ENCODE measurements at places on chromosomes 13 and 19.

DNA sequence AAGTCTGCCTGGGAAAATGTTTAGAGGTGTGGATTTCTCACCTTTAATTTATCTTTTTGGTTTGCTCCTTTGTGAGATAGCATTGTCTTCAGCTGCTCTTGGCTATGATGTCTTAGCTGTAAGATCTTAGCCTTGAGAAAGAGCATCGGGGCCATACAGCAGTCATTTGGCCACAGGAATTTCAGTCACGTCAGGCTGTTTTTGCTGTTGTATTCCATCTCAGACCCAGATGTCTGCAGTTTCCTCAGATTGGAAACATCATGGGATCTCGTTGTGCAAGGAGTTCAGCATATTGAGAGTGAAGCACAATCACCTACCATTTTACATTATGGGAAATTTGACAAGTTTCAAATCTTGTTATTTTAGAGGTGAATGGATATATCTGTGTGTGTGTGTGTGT is 89.3 kb upstream of the C1QTNF9B start:
- DNase-seq, result no peak

DNA sequence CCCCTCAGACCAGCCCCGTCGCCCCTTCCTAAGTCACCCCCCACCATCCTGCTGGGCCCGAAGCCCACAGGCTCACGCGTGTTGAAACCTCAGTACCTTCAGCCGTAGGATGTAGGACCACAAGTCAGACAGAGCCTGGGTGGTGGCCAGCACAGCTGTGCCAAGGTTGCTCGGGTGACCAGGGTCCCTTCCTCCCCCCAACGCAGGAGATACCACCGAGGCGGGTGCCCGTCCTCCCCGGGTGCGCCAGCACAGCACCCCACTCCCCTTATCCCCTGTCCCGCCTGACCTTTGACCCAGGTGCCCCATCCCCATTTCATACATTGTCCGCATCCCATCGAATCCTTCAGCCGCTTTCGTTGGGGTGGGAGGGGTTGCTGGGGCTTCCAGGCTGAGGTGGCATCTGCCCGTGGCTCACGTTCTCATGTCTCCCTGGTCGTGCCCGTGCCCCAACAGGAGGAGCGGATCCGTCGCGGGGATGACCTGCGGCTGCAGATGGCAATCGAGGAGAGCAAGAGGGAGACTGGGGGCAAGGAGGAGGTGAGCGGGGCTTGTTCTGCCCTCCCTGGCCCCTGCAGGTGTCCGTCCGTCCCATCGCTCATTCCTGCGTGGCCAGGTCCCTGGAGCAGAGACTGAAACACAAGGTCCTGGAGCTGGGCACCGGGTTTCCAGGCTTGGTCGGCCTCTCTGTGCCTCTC is 14.5 kb downstream of the EPN1 start:
- DNase-seq, result no peak

GRCh38 chr13:47277774-47278173 is 380.9 kb upstream of the HTR2A start:
- DNase-seq, result no peak

DNA sequence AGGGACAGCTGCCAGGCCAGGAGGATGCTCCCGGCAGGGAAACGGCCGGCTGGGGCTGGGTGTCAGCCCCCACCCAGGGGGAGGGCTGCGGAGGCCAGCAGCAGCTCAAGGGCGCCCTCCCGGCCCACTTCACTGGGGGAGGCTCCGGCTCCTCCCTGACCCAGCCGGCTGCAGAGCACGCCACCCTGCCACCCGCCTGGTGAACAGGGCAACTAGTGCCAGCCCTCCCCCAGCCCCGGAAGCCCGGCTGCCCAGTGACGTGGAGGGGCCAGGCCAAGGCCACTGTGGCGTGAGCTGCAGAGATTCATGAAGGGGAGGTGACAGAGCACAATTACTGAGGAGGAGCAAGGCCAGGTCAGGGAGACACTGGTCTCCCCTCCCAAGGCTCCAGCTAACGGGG is 14.7 kb downstream of the REXO1 start:
- no peak for DNase-seq

- no peak for DNase-seq
Observed at GRCh38 chr13:27398360-27398759, 26.1 kb upstream of the GTF3A start.

DNA sequence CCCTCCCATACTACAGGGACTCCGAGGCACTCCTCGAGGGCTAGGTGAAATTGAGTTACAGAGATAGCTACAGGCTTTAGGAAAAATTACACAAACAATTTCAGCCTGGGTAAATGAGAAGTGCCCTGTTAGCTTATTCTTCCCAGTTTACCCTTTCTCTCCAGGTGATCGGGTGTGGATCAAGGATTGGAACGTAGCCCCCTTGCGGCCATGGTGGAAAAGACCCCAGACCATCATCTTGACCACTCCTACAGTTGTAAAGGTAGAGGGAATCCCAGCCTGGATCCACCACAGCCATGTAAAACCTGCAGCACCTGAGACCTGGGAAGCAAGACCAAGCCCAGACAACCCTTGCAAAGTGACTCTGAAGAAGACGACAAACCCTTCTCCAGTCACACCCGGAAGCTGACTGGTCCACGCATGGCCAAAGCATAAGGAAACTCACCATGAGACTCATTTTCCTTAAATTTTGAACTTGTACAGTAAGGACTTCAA is 600.6 kb downstream of the UQCRFS1 start:
- no peak for DNase-seq

DNA sequence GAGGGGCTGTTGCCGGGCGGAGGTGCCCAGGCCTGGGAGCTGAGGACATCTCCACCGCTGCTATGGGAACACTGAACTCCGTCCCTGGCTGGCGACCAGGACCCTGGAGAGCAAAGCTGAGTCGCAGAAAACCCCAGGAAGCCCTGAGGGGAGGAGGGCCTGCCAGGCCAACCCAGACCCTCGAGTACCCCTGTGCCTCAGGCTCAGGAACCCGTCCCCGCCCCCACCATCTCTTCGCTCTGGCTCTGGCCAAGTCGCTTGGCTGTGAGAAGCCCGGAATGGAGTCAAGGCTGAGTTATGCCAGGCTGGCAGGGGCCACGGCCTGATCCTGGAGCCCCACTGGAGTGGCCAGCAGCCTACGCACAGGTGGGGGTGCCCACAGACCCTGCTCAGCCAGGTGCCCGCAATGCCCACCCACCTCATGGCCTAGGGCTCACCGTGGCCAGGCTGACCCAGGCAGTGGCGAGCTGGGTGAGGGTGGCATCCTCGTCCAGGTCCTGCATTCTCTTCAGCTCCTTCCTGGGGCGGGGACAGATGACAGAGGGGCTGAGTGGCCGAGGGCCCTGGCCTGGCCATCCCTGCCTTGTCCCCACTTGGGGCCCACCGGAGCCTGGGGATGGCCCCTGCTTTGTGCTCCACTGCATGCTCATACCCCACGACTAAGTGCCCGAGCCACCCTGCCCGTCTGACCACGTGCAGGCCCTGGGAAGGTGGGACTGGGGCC is 8.5 kb upstream of the CERS1 start:
- DNase-seq, result no peak

GRCh38 chr19:5042556-5042955 is 73.6 kb downstream of the KDM4B start:
- DNase-seq, result no peak

DNA sequence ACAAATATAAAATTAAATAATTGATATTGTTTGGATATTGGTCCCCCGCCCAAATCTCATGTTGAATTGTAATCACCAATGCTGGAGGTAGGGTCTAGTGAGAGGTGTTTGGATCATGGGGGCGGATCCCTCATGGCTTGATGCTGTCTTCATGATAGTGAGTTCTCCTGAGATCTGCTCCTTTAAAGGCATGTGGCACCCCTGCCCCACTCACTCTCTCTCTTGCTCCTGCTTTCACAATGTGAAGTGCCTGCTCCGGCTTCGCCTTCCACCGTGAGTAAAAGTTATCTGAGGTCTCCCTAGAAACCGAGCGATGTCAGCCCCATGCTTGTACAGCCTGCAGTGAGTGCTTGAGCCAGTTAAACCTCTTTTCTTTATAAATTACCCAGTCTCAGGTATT is 248.2 kb downstream of the PCDH9 start:
- DNase-seq, result no peak

- DNase-seq, result no peak
Observed at GRCh38 chr19:13952931-13953531, 722 bp downstream of the DCAF15 start.

- DNase-seq, result no peak
Observed at GRCh38 chr19:1294688-1295087, 9.0 kb downstream of the EFNA2 start.

- no peak for DNase-seq
Observed at GRCh38 chr19:35977446-35978222, 17.4 kb upstream of the SDHAF1 start.

DNA sequence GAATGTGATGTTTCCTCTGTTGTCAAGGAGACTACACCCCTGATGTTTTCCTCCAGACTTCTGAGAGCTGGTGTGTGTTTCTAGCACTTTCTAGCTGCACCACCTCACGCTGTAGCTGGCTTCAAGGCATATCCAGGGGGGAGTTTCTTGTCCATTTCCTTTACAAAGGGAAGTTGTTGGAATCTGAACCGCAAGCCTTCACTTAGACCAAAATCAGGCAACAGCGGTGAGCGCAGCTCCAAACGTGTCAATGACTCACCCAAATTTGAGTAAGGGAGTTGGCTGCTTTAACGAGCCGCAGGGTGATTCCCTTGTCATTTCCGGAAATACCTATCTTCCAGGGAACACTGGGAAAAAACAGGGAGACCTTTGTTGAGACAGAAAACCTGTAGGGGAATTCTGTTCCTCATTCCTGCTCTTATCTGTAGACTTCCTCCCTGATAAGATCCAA is 2.5 kb downstream of the LDLR start:
- DNase-seq, result no peak

DNA sequence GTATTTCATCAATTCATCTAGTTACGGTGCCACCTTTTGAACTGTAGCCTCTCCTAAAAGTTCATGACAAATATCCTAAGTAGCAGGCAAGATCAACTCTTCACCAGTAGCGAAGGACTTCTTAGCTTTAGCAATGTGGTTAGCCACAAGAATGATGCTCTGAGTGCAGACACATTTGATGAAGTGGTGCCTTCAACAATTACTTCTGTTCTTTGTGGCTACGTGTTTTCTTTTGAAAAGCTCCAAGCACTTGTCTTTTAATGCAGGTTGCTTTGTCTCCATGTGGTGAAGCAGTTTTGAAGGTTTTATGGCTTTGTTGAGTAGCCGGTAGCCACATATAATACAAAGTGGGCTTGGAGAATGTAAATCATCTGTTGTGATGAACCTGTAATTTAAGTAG is 194.7 kb downstream of the B3GLCT start:
- no peak for DNase-seq

DNA sequence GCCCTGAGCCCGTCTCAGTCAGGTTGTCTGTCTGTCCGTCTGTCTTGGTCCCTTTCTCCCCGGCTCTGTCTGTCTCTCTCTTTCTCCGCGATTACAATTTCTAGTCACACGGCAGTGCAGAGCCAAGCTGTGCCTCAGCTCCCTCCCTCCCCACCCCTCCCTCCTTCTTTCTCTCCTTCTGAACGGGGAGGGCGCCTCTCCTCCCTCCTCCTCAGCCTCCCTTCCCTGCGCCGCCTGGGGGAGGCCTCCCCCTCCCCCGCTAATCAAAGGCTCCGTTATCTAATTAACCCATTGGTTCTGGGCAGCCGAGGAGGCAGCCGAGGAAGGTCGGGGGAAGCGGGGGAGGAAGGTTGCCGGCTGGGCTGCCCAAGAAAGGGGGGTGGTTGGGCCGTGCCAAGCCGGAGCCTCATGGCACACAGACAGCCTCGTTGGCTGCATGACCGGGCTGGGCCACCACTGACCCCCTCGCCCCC is 16.5 kb downstream of the LRRC4B start:
- DNase-seq, result no peak

DNA sequence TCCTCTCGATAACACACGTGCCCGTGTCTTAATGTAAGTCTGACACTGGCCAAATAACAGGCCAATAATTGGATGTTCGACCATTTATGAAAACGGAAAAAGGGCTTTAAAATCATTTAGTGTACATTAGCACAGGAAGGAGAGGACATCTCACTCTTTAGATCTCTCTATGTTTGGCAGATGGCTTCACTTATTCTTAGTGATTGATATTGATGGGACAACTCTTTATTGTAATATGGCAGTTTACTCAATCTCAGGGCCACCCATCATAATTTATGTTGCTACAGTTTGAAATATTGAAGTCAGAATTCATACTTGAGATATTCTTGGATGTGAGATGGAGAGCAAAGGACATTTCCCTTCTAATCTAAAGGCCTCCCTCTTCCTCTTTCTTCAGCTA is 430.7 kb upstream of the ARGLU1 start:
- no peak for DNase-seq

GRCh38 chr13:36668316-36668715 is 5.5 kb upstream of the SERTM1 start:
- no peak for DNase-seq

DNA sequence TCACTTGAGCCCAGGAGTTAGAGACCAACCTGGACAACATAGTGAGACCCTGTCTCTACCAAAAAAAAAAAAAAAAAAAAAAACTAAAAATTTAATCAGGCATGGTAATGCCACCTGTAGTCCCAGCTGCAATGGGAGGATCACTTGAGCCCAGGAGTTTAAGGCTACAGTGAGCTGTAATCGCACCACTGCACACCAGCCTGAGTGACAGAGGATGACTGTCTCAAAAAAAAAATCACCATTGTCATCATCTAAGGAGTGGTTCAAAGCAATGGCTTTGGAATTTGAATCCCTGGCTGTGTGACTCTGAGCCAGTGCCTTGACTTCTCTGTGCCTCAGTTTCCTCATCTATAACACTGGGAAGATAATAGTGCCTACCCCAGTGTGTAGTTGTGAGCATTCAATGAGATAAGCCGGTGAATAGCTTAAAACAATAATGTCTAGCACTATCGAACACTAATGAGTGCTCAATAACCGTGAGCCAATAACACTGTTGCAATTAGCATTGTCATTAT is 11.5 kb downstream of the IGSF23 start:
- no peak for DNase-seq

DNA sequence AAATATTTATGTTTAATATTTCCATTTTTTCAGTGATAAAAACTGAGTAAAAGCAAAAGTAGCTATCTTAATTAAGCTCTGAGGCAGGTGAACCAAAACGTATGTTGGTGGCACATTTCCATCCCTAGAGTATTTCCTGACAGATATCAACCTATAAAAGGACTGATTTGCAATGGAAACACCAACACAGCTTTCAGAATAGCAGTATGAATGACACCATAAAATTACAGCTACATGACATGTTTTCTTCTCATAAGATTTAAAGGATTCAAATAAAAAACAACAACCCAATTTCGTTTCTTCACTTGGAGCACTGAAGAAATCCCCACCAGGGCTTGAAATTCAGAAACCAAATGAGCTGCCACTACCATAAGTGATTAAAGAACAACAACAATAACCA is 194.4 kb downstream of the RFC3 start:
- DNase-seq, result no peak
